ENCODE measurements at places on chromosomes 2 and 18.

DNA sequence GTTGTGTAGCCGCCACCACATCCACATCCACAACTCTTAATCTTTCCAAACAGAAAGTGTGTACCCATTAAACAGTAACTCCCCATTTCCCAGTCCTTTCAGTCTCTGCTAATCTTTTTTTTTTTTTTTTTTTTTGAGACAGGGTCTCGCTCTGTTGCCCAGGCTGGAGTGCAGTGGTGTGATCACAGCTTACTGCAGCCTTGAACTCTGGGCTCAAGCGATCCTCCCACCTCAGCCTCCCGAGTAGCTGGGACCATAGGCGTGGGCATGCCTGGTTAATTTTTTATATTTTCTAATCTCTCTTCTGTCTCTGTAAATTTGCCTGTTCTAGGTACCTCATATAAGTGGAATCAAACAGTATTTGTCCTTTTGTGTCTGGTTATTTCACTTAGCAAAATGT is 3.6 kb downstream of the EIF2AK2 start:
- DNase-seq, result no peak

DNA sequence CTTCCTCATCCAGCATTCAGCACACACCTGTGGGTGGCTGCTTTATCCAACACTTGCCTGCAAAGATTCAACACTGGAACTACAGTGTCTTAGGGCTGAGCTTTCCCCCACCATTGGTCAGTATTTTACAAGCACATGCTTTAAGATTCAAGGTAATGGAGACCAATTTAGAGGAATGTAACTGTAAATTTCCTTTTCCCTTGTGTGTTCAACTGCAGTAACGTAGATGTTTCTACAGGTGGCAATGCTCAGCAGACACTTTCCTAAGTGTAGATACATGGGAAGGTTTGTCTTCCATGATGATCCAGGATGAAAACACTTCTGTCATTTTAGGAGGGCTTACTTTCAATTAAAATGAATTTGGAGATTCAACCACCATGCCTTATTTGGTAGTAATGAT is 143.6 kb upstream of the PXDN start:
- DNase-seq, result no peak

DNA sequence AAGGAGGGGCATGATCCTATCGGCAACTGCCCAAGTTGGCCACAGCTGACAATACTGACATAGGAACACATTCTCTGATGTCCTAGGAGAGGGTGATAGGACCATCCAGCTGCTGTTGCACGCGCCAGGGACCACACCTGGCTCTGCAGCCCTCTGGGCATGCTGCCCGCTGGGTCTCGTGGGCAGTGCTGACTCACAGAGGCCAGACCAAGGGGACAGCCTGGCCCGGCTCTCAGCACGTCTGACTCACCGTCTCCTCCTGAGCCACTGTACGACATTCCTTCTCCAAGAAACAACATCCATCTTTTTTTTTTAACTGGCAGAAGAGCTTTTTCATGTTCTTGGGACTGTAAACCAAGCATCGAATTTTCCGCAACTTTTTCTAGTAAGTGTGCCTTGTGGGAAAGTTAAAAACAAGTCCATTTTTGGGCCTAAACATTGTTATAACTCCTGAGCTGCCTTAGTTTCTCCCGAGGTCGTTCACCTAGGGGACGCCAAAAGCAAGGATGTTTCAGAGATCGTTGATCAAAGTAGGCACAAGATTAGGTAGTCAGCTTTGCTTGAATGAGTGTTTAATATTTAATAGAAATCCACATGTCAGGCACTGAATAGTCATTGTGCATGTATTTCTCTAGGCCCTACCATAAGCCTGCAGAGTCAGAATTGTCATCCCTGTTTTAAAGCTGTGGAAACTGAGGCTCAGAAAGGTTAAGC is 100.3 kb downstream of the TTC32 start:
- no peak for DNase-seq

DNA sequence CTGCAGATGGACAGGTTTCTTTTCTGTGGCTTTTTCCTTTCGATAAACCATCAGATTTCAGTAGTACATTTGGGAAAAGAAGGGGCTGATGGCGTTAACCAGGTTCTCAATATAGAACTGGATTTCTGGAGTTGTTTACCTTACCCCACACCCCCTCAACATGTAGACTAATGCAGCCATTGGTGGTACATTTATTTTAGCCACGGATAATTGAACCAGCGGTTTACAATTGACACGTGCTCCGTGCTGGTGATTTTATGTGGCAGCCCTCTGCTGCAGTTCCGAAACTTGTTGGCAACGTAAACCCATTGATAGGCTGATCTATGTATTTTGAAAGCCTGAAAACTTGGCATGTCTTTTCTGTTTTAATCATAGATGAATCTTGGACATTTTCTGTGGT is 5.4 kb downstream of the SOX11 start:
- DNase-seq, result no peak

DNA sequence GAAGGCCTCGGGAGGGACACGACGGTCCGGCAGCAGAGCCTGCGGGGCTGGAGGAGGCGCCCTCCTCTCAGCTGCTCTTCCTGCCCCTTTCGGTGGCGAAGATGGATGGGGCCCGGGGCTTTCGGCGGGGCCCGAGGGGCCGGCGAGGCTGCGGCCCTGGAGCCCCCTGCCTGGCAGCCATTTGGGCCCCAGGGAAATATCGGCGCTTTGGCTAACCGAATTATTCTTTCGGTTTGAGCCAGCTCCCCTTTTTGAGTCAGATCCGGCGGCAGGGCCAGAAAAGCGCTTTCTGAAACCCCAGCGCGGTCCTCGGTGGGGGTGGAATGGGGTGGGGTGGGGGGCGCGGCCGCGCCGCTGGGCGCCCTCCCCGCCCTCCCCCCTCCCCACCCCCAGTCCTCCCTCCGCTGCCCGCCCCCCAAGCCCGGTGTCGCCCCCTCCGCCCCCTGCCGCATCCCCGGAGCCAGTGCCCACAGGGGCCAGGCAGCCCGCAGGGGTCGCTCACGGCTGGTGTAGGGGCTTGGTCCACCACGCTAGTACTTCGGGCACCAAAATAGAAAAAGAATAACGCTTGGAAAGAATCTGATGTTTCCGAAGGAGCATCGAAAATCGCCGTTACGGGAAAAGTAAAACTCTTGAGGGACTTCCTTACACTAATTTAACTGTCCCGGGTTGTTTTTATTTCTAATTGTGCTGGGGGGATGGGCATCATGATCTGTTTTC is 9.1 kb upstream of the ARID5A start:
- DNase-seq, result no peak

- DNase-seq, result peak; percentile 99
These were observed at the start of gene WDCP for GRCh38 chr2:24046930-24047702. Gene WDCP, minus strand, starts transcription at chr2:24047391. Its CDS starts 7,897 bp downstream, at chr2:24039494.

- DNase-seq, result no peak
These were observed 146.8 kb downstream of the SEPTIN10 start for GRCh38 chr2:109466674-109467575.

GRCh38 chr18:21359746-21360145 is 117.7 kb downstream of the GREB1L start:
- no peak for DNase-seq

- DNase-seq, result no peak
These were observed 73.1 kb downstream of the GALNT13 start for GRCh38 chr2:153944800-153945199.

GRCh38 chr18:8802017-8802672 is 96.8 kb downstream of the MTCL1 start:
- DNase-seq, result no peak

DNA sequence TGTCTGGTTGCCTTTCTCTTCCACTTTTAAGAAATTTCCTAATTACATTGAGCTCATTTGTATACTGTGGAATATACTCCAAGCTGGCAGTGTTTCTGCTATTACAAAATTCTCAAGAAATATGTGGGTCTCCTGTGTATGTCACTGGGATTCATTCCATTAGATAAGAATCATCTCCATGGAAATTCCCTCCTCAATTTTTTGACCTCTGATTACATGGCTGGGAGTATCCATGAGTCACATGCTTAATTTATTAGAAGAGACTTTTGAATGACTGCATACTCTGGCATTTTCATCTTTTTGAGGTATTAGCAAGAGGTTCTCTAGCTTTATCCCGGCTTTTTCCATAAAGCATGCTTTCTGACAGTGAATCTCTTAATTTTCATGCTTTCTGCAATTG is 665.5 kb upstream of the CNTNAP5 start:
- no peak for DNase-seq

GRCh38 chr2:43055086-43055912 is 171.1 kb downstream of the ZFP36L2 start:
- DNase-seq, result no peak

- no peak for DNase-seq
These were observed 206.6 kb upstream of the RBMS1 start for GRCh38 chr2:160700021-160700814.

DNA sequence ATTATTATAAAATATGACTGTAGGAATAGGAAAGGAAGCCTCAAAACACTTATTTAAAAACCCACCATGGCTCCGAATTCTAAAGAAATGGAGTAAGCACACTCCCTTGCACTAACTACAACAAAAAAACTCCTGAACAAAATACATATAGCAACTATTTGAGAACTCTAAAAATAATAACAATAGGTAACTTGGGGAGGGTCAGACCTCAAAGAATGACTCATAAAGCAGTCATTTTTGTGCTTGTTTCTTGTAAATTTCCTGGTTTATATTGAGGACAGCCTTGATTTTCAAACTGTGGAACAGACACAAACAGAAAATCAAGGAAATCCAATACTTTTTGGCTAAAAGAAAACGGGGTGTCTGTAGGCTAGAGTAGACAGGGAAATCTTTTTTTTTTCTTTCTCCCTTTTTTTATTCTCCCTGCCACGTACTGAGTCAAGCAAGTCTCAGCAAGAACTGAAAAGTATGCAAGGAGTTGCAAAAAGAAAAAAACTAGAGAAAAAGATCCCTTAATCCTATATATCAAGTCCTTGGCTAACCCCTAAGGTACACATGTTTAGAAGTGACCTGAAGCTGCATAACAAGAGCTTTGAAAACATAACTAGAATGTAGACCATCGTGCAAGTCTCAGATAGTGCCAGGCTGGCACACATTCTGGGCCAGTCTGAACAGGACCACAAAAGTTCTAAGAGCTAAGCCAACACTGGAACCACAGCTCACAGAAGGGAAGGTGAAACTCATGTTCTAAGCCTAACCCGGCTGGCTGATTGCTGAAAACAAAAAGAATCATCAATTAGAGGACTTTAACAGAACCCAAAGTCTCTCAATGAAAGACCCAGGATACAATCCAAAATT is 403.1 kb upstream of the LYPD1 start:
- no peak for DNase-seq

GRCh38 chr2:179518830-179519229 is 254.2 kb upstream of the SESTD1 start:
- DNase-seq, result no peak

GRCh38 chr18:2538236-2538635 is 33.1 kb downstream of the METTL4 start:
- no peak for DNase-seq

DNA sequence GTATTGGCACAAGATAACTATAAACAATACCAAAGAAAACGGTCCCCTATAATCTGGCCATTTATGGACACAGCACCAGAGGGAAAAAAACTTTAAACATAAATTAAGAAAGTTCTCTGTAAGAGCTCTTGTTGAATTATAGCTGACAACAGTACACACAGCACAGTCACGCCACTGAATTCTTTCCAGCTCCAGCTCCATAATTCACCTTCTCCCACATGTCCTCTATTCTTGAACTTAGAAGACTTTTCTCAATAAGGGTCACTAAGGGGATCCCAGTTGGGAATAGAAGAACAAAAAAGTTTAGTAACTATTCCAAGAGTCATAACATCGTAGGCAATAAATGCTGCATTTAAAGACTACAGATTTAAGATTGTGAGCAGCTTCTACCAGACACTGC is 124.6 kb upstream of the CYP1B1 start:
- no peak for DNase-seq

DNA sequence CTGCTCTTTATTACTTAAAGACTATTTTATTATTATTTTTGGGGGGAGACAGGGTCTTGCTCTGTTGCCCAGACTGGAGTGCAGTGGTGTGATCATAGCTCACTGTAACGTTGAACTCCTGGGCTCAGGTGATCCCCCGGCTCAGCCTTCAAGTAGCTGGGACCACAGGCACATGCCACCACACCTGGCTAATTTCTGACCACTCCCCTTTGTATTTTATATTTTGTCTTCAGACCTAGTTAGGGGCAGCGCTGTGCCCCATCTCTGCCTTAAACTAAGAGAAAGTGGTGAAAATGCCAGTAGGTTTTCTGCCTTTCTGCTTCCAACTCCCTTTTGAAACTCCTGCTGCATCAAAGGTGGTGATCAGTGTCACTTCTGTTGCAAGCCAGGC is 82.5 kb downstream of the LPIN1 start:
- DNase-seq, result no peak

DNA sequence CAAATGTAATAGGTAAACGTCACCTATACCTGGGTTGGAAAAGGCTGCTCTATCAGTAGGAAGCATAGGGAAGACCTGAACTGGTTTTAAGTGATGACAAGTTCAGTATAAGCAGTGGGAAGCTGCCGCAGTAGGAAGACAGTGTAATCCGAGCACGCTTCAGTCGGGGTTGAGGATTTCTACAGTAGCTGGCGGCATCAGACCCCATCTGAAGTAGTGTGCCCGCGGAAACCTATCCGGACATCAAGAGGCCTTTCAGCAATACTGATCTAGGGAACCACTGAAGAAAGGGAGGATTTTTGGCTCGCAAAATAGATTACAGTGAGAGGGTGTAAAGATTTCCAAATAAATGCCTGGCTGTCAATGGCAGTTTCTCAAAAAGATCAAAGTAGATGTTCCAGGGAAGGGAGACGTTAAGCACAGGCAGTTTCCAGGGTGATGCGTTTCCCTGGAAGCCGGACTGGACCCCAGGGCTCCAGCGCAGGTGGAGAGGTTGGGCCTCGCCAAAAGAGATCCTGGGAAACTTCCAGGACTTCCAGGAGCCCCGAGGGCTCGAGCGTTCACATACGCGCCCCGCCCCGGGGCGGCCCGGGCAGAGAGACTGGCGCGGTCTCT is 5.3 kb downstream of the LOXL3 start:
- DNase-seq, result no peak

DNA sequence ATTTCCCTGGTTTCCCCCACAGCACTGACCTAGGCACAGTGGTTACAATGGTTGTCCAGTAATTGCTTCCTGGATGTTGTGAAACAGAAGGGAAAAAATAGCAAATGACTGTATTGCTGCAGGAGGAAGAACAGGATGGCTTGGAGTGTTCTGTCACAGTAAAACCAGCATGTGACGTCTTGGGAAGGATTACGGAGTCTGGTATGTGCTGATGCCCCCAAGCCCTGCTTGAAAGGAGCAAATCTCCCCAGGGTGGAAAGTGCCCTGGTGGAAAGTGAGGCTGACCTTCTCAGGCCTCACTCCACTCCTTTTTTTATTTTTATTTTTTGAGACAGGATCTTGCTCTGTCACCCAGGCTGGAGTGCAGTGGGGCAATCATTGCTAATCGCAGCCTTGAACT is 7.8 kb downstream of the RAB11FIP5 start:
- DNase-seq, result no peak

GRCh38 chr2:76211991-76212985 is 501.6 kb upstream of the GCFC2 start:
- DNase-seq, result no peak

DNA sequence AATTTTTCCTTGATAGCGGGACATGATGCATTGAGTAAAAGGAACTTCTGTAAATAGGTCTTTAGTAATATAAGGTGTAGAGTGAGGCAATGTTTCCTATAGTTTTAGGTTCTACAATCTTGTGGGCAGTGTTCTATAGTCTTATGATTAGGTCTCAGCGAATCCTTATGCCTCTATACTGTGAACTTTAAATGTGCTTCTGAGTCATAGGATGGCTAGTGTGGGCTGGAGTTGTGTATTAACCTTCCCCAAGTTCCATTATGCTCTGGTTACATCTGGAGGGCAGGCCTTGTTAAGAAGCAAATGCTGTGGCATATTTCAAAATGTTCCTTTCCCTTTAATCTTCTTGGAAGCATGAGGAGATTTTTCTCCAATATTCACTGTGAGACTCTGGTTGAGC is 73.5 kb downstream of the ROCK2 start:
- DNase-seq, result no peak
